ENCODE measurements at places on chromosomes 4 and X.

- DNase-seq, result no peak
Observed at GRCh38 chr4:8009710-8010511, 70.2 kb upstream of the AFAP1 start.

- DNase-seq, result no peak
Observed at GRCh38 chr4:1998296-1998695, 10.5 kb downstream of the NELFA start.

GRCh38 chr4:104063341-104063740 lies 343.6 kb upstream of the TACR3 start:
- DNase-seq, result no peak

- no peak for DNase-seq
Observed at GRCh38 chr4:38189445-38189844, 229.2 kb downstream of the PTTG2 start.

DNA sequence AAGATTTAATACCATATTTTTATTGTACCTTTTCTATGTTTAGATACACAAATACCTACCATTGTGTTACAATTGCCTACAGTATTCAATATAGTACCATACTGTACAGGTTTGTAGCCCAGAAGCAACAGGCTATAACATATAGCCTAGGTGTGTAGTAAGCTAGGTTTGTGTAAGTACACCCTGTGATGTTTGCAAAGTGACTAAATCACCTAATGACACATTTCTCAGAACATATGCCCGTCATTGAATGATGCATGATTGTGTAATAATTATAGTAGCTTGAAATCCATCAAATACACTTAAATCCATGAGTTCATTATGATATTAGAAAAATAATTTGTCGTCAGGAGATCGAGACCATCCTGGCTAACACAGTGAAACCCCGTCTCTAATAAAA lies 30.8 kb downstream of the GAB3 start:
- DNase-seq, result no peak

Measured in cortex of kidney (tissue), 1 donor.